ENCODE measurements at places on chromosomes 5 and 9.
A peak's percentile ranks its signal among the peaks of the same experiment; 100 is the strongest.

DNA sequence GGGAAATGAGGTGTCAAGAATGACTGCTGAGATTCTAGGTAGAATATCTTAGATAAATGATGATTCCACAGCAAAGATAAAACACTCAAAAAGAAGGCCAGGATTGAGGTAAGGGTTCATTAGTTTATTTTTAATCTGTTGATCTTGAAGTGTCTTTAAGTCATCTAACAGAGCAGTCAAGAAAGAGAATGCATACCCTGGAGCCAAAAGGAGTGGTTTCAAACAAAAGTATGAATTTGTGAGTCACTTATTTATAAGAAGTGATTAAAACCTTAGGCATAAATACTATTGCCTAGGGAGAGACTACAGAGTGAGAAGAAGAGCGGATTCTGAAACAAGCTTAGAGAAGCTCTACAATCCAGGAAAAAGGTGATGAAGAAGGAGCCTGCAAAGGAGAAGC, 541.0 kb downstream of the DTWD2 start:
- no peak for DNase-seq

- peak; percentile 75 for DNase-seq
These were observed 13.6 kb upstream of the MTMR12 start for GRCh38 chr5:32326216-32326772.

- DNase-seq: peak; percentile 66
These were observed at the start of gene SPATA6L for GRCh38 chr9:4666042-4666699. SPATA6L (minus strand) TSS chr9:4666480; CDS start chr9:4666250, 230 bp downstream.

- peak; percentile 47 for DNase-seq
These were observed 420.4 kb upstream of the WWC1 start for GRCh38 chr5:167871091-167871490.

- no peak for DNase-seq
These were observed 111.2 kb upstream of the PTGER4 start for GRCh38 chr5:40568548-40568947.

All from kidney tubule cell (primary cell).